Progenitor cell of endocrine pancreas (in vitro differentiated cells): ENCODE measurements at places on chromosomes 5 and 9.

GRCh38 chr5:102536323-102536928, 37.6 kb upstream of the SLCO6A1 start:
- DNase-seq: no peak

DNA sequence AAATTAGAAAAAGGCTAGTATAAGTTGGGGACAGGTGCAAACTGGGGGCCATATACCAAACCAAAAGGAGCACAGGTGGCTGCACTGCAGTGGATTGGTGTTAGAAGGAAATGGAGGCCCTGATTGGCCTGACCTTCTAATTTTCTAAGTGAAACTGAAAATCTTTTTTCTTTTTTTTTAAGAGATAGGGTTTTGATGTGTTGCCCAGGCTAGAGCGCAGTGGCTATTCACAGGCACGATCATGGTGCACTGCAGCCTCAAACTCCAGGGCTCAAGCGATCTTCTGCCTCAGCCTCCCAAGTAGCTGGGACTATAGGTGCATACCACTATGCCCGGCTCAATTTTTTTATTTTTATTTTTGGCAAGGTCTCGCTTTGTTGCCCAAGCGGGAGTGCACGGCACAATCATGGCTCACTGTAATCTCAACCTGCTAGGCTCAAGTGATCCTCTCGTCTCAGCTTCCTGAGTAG, 9.8 kb upstream of the CCDC69 start:
- DNase-seq: no peak

DNA sequence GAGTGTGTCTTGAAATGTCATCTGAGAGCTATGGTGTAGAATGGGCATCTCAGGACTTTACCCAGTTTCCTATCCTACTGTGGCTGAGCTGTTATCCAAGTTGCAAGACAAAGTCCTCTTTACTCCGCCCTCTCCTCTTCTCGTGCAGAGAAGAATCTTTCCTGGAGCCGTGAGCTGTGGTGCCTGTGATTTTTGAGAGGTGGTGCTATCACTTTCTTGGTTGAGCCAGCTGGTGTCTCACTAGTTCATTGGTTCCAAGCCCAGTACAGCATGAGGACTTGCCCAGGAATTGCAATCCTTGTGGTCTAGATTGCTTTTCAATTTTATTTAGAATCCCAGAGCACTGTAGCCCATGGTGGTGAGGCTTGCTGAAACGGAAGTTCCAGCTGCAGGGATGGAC, 2300.3 kb downstream of the MAT2B start:
- no peak for DNase-seq

- no peak for DNase-seq
Observed at GRCh38 chr5:58359981-58360380, 99.9 kb downstream of the PLK2 start.

DNA sequence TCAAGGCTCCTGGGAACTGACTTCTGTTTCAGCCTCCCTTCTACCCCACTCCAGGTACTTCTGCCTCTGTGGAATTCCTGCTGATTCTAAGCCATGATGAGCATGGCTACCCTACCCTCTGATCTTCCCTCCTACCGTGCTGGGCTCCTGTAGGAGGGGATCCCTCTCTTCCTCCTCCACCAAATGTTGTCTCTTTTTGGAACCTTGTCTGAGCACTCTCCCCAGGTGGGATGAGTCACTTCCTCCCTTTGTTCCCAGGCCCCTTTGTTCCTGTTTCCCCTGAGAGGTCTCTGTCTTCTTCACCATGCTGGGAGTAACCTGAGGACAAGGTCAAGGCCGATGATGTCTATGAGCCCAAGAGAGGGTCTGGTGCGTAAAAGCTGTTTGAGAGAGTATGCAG, 213.2 kb downstream of the GABBR2 start:
- DNase-seq: no peak

GRCh38 chr5:92207151-92207550, 824.0 kb upstream of the ARRDC3 start:
- no peak for DNase-seq

- no peak for DNase-seq
Observed at GRCh38 chr5:132322266-132322665, 28.1 kb downstream of the SLC22A4 start.

DNA sequence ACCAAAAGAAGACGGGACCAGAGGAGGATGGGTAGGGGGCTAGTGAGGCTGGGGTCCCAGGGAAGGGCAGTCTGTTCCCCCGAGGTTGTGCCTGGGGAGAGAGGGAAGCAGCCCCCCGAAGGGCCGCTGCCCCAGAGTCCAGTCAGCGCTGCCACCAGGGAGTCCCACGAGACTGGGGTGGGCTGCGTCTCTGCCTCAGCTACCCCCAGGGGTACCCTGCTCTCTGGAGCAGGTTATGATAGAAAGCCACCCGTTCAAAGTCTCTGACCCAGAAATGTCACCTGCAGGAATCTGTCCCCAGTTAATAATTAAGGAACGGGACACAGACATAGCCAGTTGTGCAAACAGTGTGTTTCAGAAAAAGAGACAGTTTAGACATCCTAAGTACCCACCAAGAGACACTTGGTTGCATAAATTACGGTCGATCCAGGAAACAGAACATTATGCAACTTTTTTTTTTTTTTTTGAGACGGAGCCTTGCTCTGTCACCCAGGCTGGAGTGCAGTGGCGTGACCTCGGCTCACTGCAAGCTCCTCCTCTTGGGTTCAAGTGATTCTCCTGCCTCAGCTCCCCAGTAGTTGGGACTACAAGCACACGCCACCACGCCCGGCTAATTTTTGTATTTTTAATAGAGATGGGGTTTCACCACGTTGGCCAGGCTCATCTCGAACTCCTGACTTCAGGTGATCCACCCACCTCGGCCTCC, 10.7 kb upstream of the AGPAT2 start:
- no peak for DNase-seq

- DNase-seq: no peak
Observed at GRCh38 chr9:84170521-84171141, 169.9 kb downstream of the SLC28A3 start.

DNA sequence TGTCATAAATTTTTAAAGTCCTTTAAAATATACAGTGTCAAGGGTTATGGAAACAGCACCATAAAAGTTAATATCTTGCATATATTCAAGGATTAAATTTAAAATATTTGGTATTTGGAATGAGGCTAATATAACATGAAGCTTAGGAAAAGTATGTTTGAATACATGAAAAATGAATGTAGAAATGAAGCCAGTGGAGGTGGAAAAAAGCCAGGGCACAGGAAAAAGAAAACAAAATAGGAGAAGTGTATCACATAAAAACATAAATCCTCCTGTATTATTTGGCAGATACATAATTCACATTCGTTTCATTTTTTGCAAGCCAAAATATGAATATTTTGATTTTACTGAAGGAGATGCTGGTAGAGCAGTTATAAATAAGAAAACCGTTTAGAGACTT, 587.0 kb upstream of the ZNF608 start:
- DNase-seq: no peak

GRCh38 chr9:27367921-27368315, 71.0 kb upstream of the EQTN start:
- no peak for DNase-seq

- DNase-seq: no peak
Observed at GRCh38 chr5:142626099-142626498, 59.8 kb downstream of the FGF1 start.

DNA sequence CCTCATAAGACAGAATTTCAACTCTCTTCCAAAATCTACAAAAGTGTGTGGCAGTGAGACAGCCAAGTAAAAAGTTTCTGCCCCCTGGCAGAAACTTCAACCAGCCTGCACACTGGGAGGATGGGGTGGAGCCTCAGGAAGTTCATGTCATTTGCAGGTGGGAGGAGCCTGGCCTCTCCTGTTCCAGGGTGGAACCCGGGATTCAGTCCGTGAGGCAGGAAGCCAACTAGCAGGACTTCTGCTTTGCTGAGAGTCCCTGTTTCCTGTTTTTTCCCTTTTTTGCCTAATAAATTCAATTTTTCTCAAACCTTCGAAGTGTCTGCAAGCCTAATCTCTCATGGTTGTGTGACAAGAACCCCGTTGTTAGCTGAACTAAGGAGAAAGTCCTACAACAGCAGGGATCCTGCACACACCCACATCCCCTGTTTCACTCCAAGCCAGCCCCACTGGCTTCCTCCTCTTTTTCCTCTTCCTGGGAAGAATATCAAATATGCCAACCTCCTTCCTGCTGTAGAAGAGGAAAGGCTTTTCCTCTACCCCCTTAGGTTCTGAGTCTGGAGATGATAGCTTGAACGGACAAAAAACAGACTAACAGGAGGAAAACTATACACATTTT, 69.3 kb downstream of the ALDH7A1 start:
- no peak for DNase-seq

DNA sequence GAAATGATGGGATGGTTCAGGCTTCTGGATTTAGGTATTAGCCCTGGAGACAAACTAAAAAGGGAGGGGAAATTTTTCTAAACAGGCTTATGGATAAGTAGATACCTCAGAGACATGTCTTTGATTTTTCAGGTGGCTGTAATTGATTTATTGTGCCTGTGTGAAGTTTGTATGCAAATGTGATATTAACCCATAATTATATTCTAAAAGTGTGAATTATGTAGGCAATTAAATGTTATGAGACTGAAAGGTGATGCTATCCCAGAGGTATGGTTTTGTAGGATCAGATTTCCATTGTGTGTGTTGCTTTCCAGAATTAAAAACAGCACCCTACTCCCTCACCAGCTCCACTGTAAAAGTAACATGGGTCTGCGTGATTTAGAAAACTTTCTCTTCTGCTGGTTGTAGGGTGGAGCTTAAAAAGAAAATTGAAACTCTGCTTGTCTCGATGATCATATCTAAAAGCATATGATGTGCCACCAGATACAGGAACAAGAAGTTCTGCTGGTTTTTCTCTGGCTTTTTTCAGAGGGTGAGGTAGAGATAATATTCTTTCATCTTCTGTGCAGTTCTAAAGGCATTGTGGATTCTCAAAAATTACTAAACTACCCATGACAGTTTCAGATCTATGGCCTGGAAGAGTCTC, 71.8 kb upstream of the TAF11L2 start:
- DNase-seq: no peak

DNA sequence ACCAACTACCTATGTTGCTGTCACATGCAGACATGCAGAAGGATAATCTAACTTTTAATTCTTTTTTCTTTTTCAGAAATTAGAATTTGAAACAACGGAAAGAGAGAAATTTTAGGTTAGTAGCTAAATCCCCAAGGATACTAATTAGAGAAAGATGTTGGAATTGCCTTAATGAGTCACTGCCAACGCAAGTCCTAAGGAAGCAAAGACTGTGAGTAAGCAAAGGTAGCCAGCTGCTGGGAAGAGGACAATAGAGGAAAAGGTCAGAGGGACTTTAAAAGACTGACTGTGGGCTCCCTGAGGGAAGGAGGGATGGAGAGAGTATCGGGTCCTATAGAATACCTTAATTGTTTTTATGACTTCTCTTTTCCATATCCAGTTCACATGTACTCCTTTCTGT, 461.9 kb upstream of the PAPPA start:
- DNase-seq: no peak

DNA sequence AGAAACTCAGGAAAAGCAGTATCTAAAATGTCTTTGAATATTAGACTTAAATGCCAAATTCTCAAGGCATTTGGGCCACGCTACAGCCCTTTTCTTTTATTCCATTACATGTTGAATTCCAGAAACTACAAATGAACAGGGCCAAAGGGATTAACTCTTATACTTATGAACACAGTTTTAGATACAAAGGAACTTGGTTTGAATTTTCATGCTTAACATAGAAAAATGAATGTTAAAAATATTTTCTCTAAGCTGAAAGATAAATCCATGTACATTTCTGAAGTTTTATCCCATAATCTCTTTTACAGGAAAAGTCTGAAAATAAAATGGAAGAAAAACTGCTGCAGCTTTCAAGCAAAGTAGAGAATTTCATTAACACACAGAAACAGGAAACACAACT, 56.8 kb downstream of the FAM81B start:
- DNase-seq: no peak

- DNase-seq: peak; percentile 88
Observed at GRCh38 chr5:126594748-126595485, at the start of gene ALDH7A1. TSS of gene ALDH7A1 (minus strand) at chr5:126595219. CDS start at chr5:126595198, 21 bp downstream.

DNA sequence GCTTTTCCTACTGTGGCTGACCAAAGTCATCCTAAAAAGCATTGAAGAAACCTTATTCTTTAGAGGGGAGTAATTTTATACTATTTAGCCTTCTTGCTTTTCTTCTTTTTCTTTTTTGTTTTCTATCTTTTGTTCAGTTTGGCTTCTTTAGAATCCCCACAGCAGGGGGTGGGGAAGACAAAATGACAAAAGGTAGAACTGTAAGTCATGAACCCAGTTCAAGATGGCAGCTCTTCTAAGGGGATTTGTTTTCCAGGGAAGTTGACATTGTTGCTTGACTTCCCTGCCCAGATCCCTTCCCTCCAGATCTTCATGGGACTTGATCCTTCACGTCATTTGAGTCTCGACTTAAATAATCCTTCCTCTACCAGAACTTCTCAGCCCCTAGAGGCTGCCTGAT, 692.4 kb upstream of the DMAC1 start:
- DNase-seq: no peak

GRCh38 chr5:102781786-102782185, 26.7 kb downstream of the PAM start:
- no peak for DNase-seq

DNA sequence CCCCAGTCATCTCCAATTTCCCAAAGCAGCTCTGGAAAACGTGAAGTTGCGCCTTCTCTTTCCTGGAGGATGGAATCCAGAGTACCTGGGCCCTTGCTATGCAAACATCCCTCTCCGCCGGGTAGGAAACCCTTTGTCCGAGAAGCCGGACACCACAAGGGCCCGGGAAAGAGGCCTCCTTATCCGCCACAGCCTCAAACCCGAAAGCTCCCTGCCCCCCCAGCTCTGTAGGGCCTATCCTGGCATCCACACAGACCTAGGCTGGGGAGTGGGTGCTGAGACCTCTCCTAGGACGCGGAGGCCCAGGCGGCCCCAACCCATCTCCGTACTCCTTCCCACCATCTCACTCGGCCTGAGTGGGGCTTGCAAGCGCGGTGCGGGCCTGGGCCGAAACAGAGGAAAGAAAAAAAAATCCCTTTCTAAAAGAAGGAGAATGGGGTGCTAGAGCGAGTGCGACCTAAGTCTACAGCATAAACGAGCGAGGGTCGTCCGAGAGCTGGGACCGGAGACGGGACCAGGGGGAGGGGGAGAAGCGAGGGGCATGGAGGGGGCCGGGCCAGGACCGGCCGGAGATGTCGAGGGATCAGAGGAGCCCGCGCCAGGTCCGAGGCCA, 624 bp downstream of the FBXW11 start:
- peak; percentile 30 for DNase-seq

DNA sequence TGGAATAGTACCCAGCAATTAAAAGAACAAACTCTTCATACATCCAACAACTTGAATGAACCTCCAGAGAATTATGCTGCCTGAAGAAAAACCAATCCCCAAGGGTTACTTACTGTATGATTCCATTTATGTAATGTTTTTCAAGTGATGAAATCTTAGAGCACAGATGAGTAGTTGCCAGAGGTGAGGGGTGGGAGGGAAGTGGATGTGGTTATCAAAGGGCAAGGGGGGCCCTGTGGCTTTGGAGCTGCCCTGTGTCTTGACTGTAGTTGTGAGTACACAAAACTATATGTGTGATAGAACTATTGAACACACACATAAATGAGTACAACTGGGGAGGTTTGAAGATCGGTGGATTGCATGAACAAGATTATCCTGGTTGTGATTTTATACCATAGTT, 115.8 kb upstream of the SLC25A48 start:
- DNase-seq: no peak
